ENCODE measurements at places on chromosomes 16 and 17.

DNA sequence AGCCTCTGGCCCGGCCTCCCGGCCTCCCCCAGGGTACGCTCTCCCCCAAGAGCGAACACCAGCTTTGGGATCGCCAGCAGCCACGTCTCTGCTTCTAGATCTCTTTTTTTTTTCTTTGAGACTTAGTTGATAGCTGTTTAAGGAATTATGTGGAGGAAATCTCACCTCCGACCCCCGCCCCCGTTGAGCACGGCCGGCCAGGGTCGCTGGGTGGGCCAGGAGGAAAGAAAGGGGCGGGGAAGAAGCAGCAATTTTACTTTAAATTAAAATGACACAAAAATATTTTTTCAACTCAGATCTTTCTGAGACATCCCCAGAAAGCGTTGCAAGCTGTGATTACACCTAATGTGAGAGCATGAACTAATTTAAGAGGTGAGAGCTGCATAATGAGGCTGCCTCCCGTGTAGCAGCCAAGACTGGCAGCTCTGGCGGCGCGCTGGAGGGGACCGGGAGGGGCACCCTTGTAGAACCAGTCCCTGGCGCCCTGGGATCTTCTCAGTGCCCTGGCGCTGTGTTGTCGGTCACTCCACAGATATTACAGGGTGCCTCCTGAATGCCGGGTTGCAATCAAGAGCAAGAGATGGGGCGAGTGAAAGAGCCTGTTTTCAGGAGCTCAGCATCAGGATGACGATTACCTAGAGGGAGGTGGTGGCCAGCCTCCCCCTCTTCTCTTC, 1.9 kb upstream of the CBLN1 start:
- DNase-seq, result no peak

GRCh38 chr16:1923299-1924034, 5.3 kb upstream of the HS3ST6 start:
- no peak for DNase-seq

DNA sequence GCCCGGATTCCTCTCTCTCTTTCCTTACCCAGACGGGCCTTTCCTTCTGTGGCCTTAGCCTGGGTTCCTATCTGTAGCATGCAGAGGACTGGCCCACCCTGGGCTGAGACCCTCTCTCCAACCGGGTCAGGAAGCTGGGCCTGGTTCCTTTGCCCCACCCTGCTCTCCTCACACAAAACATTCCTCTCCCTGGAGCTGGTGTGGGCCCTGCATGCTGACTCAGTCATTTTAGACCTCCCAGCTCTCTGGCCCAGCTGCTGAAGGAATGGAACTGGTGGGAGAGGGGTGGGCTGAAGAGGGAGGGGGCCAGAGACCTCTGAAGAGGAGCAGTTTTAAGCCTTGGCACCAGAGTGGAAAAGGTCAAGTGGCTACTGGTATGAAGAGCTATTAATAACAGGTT, 957 bp downstream of the MYL4 start:
- no peak for DNase-seq

- no peak for DNase-seq
Measured at GRCh38 chr16:22023505-22023904, 15.6 kb downstream of the MOSMO start.

DNA sequence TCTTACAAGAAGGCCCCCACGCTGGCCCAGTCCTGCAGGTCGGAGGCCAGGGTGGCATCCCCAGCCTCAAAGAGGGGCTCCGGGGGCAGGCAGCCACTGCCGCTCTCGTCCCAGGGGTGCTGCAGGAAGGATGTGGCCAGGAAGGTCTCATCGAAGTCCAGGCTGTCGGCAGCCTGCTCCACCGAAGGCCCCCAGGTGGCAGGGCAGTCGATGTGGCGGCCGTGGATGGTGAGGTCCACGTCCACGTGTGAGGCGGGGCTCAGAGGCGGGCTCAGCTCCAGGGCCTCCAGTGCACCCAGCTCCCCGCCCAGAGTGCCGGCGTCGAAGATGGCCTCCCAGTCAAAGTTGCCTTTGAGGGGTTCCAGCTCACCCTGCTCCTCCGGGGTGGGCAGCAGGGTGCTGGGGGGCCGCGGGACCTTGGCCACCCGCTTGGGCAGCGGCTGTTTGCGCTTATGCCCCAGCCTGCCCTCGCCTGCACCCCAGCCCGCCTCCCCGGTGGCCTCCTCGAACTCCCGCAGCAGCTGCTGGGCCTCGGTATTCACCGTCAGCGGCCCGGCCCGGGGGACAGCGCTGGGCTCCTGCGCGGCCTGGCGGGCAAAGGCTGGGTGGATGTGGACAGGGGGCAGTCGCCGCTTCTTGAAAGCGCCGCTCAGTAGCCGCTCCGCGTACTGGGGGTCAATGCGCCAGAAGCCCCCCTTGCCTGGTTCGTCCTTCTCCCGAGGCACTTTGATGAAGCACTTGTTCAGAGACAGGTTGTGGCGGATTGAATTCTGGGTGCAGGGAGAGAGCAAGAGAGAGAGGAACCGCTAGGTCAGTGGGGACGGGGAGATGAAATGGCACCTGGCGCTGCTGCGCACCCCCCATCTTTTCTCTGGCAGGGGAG, 3.5 kb downstream of the FOXJ1 start:
- DNase-seq, result no peak

GRCh38 chr17:68595496-68595895, 5.7 kb downstream of the FAM20A start:
- DNase-seq, result no peak

GRCh38 chr16:31874366-31875111, 932 bp downstream of the ZNF267 start:
- DNase-seq, result no peak

GRCh38 chr17:57366558-57367351, 110.4 kb downstream of the MSI2 start:
- DNase-seq, result no peak

GRCh38 chr16:84610376-84610775, 7.5 kb downstream of the COTL1 start:
- DNase-seq, result no peak

GRCh38 chr17:72691586-72691985, 400.9 kb downstream of the SLC39A11 start:
- DNase-seq, result no peak

Measured in stimulated activated CD8-positive, alpha-beta memory T cell treated with anti-CD3 and anti-CD28 coated beads, Interleukin-4, amount 100 ng/mL, for 1 hour (primary cell).